ENCODE measurements at places on chromosomes 4 and X.

- no peak for DNase-seq
Measured at GRCh38 chrX:30313322-30313721, 4.1 kb upstream of the NR0B1 start.

- DNase-seq: peak; percentile 16
Measured at GRCh38 chr4:23877758-23878229, 12.1 kb downstream of the PPARGC1A start.

- peak; percentile 53 for DNase-seq
Measured at GRCh38 chr4:145805490-145805889, 125.5 kb downstream of the C4orf51 start.

- no peak for DNase-seq
Measured at GRCh38 chr4:56874923-56875322, 32.8 kb upstream of the REST start.

GRCh38 chr4:145735827-145736226 is 55.9 kb downstream of the C4orf51 start:
- no peak for DNase-seq

DNA sequence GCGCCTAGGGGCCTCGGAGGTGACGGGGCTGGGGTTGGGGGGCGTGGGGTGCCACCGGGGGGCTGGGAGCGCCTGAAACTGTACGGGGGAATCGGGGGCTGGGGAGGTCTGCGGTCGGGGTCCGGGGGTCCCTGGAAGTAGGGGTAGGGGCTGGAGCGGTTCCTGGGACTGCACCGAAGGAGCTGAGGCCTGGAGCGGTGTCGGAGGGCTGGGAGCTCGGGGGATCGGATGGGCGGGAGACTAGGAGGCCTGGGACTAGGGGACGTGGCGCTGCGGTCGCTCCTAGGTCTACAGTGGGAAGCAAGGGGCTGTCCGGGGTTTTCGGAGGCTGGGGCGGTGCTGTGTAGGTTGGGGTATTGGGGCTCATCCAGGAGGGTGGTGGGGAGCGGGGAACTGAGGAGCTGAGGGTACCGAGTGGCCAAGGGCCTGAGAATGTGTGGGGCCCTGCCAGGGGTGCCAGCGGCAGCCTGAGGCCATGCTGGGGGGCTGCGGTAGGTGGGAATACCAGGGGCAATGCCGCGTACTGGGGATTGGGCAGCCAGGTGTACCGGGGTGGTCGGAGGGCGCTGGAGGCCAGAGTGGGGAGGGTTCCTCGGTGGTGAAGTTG is 562 bp downstream of the AKAP17A start:
- no peak for DNase-seq

GRCh38 chr4:8730681-8731080 is 138.1 kb downstream of the CPZ start:
- DNase-seq: no peak

GRCh38 chr4:180589575-180589974 is 1653.6 kb upstream of the TENM3 start:
- no peak for DNase-seq

DNA sequence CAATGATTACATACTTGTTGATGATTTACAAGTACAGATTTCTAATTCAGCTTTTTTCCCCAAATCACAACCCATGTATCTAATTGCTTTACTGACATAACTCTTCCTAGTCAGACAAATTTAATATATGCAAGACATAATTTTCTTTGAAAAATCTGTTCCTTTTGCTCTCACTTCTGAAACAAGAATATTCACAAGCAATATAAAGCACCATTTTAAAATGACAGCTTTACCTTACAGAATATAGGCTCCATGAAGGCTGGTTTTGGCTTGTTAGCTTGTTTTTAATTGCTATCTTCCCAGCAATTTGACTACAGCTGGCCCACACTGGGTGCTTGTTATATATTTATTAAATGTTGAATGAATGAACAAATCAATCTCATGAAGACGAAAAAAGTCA is 24.5 kb downstream of the GPM6A start:
- DNase-seq: no peak

- DNase-seq: no peak
Measured at GRCh38 chr4:16492872-16493271, 266.6 kb upstream of the TAPT1 start.

DNA sequence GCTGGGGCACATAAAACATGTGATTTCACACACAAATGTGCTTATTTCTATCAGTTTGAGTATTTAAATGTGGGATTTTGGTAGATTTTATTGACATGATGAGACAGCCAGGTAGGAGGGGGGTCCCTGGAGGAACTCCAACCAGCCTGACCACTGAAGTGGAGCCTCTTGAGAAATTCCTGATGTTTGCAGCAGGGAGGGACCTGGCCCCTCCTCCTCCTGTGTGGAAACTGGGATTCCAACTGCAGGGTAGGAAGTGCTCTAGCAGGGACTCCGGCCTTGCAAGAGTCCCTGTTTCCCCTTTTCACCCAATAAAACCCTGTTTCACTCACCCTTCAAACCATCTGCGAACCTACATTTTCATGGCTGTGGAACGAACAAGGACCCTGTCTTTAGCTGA is 2224.0 kb upstream of the AGA start:
- DNase-seq: no peak

GRCh38 chrX:96389281-96390047 is 295.2 kb upstream of the DIAPH2 start:
- peak; percentile 42 for DNase-seq

DNA sequence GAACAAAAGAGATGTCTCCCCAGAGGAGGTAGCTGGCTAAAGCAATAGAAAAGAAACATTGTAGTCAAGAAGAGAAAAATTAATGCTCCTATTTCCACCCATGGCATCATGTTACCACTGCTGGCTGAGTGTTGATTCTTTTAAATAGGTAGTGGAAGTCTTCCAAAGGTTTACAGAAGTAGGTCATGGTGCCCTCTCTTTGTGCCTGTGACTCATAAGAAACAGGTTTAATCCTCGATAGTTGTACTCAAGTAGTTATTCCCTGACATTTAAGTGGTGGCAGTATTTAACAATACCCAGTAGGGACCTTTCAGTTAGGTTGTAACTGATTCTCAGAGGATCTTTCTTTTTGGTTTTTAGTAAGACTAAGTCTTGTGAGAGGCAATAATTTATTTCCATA is 247.8 kb downstream of the TEX13A start:
- no peak for DNase-seq

DNA sequence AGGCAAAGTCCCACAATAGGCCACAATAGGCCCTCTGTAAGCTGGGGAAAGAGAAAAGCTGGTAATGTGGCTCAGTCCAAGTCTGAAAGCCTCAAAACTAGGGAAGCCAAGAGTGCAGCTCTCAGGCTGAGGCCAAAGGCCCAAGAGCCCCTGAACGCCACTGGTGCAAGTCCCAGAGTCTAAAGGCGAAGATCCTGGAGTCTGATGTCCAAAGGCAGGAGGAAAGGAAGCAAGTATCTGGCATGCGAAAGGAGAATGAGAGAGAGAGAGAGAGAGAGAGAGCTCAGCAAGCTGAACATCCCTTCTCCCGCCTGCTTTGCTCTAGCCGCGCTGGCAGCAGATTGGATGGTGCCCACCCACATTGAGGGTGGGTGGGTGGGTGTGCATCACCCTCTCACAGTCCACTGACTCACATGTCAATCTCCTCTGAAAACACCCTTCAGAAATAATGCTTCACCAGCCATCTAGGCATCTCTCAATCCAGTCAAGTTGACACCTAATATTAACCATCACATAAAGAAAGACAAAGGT is 30.9 kb upstream of the ELF2 start:
- no peak for DNase-seq

DNA sequence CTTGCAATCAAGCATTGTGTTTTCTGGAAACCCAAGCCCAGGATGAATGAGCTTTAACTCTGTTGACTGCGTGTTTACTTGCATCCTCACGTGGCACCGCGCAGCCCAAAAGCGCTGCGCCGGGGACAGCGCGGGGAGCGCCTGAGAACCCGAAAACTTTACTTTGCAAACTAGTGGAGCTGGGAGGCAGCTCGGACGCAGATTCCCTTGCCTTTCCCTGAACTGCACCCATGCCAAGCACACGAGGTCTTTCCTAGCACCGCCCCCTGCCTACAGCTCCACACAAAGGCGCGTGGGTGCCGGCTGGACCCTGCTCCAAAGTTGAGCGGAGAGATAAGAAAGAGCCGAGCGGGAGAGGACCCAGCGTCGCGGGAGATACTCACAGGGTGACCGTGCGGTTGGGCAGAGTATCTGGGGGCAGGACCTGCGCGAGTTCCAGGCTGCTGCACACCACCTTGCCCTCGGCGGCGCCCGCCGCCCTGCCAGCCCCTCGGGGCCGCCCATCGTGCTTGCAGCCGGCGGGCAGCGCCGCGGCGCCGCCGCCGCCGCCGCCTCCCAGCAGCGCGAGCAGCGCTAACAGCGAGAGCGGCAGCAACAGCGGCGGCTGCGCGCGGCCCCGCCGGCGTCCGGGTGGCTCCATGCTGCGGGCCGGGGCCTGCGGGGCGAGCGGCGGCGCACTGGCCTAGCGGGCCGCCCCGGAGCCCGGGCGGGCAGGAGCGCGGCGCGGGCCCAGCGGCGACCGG is 550 bp downstream of the ADGRA3 start:
- peak; percentile 79 for DNase-seq

DNA sequence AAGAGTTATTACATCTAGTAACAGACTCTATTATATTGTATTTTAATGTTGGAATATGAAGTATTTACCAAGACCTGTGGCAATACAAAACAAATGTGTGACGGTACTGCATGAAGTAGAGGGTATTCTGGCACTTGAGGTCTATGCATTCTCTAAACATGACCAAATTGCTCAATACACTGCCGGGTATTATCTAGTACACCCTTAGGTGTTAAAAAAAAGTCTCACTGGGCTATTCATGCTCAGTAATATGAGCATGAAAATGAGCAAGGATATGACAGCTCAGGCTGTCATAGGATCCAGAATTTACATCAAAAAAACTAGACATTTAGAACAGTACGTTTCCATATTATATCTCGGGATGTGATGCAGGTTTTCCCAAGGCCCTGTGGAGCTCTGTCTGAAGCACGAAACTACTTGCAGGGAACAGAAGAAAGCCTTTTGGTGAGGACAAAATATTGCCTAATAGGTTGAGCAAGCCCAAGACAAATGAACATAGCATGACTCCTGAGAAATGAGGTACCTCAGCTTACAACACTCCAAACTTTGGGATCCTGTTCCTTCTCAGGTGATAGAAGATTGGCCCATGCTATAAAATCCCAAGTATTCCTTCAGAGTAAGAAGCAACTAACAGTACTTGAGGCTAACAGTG is 74.1 kb upstream of the MAOA start:
- peak; percentile 34 for DNase-seq

GRCh38 chr4:20019310-20020015 is 232.2 kb upstream of the SLIT2 start:
- no peak for DNase-seq

DNA sequence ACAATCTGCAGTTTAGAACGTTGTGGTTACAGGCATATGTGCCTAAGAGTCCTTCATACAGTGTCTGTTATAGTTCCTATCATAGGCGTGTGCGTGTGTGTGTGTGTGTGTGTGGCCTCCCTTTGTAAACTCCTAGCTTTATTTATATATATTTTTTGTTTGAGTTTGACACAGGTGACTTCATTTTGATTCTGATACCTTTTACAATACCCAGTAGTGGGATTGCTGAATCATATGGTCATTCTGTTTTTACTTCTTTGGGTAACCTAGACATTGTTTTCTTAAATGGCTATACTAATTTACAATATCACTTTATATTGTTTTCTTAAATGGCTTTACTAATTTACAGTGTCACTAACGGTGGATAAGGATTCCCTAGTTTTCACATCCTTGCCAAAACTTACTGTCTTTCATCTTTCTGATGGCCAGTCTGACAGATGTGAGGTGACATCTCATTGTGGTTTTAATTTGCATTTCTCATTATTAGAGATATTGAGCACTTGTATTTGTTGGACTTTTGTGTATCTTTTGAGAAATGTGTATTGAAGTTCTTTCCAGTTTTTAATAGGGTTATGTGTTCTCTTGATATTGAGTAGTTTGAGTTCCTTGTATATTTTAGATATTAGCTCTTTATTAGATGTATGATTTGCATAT is 211.1 kb upstream of the NUDT6 start:
- no peak for DNase-seq

DNA sequence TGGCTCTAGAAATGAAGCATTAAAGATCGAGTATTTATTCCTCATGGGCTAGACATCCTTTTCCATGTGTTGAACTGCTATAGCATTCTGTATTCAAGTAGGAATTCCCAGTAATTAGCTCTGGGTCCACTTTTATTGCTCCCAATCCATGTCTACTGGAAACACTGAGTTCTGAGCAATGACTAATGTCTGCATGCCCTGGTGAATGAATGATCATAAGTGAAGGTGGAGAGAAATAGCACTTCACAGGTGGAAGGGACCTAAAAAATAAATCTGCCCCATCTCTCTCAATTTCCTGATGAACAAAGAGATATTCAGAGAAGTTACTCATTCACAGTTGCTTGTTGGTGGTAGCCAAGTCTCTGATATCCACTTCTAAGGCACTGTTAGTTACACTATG is 34.6 kb upstream of the CXCL8 start:
- no peak for DNase-seq

GRCh38 chrX:13855689-13856450 is 39.0 kb upstream of the GPM6B start:
- no peak for DNase-seq

- no peak for DNase-seq
Measured at GRCh38 chr4:134174271-134174670, 27.3 kb downstream of the PABPC4L start.

- peak; percentile 64 for DNase-seq
Measured at GRCh38 chrX:136162827-136163570, 15.7 kb downstream of the FHL1 start.

DNA sequence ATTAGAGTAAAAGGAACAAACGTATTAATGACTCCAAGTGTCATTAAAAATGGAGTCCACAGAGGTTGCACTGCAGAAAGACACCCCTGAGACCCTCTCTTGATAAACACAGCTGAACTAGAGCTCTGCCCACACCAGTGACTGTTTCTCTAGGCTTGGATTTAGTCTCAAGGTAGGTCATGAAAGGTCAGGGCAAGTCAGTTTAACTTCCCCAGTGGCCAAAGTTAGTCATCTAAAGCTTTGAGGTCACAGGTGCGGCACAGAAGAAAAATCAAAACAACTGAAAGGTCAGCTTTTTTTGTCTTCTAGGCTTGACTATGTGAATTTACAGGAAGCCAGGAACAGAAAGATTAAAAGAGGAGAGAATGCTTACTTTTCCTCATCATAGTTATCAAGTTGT is 749.6 kb downstream of the RAB28 start:
- no peak for DNase-seq

GRCh38 chrX:97995834-97996233 is 1112.1 kb downstream of the RPA4 start:
- no peak for DNase-seq

GRCh38 chrX:139640259-139640658 is 67.7 kb downstream of the MCF2 start:
- DNase-seq: no peak

All from fibroblast of pulmonary artery (primary cell).